Prostate gland (tissue), 2 donors: ENCODE measurements at places on chromosomes 1 and 21. TPM values are rescaled to one million over a fixed set of nuclear protein-coding genes. Genes with fewer than 3 reads are reported as not detected.

DIO1 gene
- total RNA-seq = 0.23 TPM

SYTL1 gene
- total RNA-seq = 94.7 TPM

NPHS2 gene
- not detected for total RNA-seq

SYDE2 gene
- 8.4 TPM for total RNA-seq

SELP gene
- total RNA-seq = 10.8 TPM

TDRD5 gene
- 3.8 TPM for total RNA-seq

CFHR2 gene
- not detected for total RNA-seq

LENEP gene
- total RNA-seq = not detected

GRCh38 chr1:12658531-12659453 is 14.9 kb downstream of the AADACL4 start:
- DNase-seq = peak; percentile 70

- no peak for DNase-seq
Measured at GRCh38 chr1:247286134-247286670, 30.3 kb downstream of the VN1R5 start.

DNA sequence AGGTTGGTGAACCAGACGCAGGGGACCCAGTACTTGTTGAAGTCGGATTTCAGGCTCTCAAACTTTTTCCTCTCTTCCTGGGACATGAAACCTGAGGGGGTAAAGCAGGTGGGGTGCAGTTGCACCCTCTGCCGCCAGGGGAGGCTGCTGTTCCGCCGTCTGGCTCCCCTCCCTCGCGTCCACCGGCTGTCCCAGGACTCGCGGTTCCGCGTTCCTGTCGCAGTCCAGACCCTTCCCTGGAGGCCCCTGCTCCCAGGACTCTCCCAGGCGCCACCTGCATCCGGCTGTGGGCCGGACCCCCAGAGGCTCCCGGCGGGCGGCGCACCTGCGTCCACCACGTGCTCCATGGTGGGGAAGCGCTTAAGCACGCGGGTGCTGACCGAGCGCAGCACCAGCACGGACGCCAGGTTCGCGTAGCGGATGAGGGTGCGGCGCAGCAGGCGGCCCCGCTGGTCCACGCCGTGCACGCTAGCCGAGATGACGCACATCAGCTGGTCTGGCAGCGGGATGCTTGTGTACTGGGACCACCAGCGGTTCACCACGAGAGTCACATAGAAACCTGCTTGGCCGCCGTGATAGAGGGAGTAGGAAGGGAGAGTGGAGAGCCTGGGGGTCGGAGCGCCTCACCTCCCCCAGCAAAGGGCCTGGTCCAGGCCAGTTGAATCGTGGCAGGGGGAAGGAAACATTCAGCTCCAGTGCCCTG is 1.7 kb downstream of the BEST4 start:
- peak; percentile 54 for DNase-seq

DNA sequence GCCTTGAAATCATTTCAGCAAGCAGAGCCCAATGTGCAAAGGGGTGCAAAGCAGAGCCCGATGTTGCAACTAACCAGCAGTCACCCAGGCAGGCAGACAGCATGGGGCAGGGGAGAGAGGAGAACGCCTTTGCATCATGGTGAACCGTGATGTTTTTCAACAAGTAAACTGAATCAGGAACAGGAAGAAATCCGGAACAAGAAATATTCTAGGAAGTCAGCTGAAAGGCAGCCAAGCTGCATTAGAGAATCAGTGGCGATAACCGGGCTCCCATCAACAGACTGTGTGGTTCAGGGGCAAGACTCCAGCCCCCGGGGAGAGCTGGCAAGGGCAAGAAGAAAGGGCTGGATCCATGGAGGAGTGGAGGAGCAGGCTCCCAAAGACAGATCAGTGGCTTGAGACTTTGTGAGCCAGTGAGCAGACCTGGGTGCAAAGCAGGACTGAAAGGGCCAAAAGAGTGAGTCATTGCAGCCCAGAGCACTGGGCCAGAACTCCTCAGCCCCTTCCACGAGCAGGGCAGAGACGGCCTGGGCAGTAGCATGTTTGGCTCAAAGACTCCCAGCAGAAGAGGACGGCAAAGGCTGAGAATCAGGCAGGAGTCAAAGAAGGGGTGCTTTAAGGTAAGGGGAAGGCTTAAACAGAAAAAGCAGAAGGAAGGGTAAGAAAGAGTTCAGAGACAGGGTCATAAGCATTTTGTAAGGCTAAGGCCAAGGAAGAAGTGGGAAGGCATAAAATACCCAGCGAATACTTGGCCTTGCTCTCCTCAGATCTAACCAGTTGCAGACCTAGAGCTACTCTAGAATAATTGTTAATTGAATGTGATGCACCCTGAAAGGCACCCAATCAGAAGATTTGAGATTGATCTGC is 155.0 kb downstream of the SETD4 start:
- DNase-seq = no peak

- no peak for DNase-seq
Measured at GRCh38 chr1:214466403-214467077, 84.9 kb downstream of the PTPN14 start.

GRCh38 chr1:86776108-86776507 is 71.7 kb downstream of the SH3GLB1 start:
- no peak for DNase-seq

DNA sequence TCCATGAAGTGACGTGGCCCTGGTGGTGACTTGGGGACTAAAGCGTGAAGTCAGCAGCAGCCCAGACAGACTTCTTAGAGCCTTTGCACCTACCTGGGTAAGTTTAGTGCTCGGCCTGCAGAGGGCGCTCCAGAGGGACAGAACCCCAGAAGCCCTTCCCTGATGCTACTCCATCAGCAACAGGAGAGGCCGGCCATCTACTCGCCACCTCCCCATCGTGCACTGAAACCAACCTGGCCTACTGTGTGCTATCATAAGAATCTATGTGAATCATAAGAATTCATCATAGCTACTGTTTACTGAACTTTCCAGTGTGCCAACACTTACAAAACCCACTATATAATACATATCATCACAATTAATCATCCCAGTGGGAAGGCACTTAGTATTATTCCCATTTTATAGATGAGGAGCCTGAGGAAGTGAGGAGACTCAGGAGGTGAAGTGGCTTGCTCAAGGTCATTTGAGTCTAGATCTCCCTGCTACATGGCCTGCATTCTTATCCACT is 7.9 kb upstream of the EDN2 start:
- no peak for DNase-seq

GRCh38 chr1:202805886-202806844 is 2.1 kb downstream of the KDM5B start:
- DNase-seq = no peak

GRCh38 chr1:2809656-2810055 is 8.2 kb upstream of the TTC34 start:
- no peak for DNase-seq

GRCh38 chr1:162680419-162681121 is 48.3 kb downstream of the DDR2 start:
- no peak for DNase-seq

DNA sequence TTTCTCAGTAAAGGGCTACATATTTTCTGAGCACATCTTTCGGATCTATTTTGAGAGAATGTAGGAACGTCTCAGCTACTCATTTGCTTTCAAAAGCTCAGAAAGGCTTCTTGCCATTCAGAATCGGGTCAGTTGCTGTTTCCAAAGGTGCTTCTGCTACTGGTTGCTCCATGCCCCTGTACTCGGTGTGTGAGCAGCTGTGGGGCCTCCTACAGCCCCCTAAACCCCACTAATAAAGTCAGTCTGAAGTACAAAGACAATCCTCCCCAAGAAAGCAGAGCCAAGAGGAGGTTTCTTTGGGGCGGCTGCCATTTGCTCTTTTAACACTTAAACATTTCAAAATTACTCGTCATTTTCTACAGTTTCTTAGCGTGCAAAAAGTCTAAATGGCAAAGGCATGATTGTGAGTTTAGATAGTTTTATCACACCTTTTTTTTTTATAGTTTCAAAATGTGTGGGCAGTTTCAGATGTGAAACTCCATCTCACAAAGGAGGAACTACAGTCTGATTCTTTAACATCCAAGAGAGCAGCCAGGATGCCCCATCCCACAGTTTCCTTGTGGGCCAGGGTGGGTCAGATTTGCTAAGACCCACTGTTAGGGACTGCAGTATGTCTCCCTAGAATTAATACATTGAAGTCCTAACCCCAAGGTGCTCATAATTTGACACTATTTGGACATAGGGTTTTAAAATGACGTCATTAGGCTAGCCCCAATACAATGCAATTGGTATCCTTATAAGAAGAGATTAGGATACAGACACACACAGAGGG is 4.1 kb downstream of the RUNX1 start:
- no peak for DNase-seq

DNA sequence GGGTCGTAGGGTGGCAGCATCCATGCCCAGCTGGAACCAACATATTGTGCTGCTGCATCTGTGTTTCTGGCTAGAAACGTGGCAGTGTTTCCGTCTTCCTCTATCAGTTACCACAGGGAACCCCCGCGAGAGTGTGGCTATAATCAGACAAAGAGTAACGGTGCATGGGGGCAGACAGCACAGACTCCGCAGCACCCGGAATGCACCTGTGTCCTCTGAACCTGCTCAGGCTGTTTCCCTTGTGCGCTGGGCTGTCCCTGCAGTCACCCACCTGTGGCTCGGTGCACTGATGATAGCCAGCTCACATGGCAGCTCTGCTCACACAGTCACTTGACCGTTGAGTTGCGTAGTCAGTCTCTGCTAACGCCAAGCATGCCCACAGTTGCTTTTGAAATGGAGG is 11.4 kb upstream of the PCBP3 start:
- no peak for DNase-seq

DNA sequence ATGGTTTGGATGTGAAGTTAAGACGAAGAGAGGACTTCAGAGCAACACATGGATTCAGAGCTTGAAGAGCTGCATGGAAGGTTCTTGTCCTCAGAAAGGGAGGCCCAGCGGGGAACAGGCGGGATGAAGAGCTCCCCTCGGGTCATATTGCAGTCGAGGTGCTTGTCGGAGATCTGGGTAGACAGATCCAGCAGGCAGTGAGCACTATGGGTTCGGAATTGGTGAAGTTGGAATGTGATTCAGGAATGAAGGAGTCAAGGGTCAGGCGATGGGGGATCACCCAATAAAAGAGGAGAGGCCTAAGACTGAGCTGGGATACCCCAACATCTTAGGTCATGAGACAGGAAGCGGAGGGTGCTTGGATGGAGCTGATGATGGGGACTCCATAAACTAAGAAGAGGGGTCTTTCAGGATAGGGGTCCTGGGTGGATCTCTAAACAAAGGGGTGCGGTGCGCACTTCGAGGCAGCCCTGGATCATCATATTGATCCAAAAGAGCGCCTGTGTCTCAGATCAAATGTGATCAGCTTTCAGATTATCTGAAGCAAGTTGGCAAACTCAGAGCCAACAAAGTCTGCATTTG is 176.3 kb upstream of the VAMP3 start:
- DNase-seq = no peak

- peak; percentile 83 for DNase-seq
Measured at GRCh38 chr1:32205401-32206370, at the start of gene IQCC. Gene IQCC (plus strand): TSS chr1:32205671. CDS start chr1:32205682, 11 bp downstream.

GRCh38 chr1:222656391-222657155 is 38.7 kb downstream of the MIA3 start:
- no peak for DNase-seq

GRCh38 chr1:88802404-88802803 is 89.0 kb downstream of the GTF2B start:
- DNase-seq = no peak

- no peak for DNase-seq
Measured at GRCh38 chr1:208235982-208236761, 8.0 kb downstream of the PLXNA2 start.
